ENCODE measurements at places on chromosomes 13 and 19.

DNA sequence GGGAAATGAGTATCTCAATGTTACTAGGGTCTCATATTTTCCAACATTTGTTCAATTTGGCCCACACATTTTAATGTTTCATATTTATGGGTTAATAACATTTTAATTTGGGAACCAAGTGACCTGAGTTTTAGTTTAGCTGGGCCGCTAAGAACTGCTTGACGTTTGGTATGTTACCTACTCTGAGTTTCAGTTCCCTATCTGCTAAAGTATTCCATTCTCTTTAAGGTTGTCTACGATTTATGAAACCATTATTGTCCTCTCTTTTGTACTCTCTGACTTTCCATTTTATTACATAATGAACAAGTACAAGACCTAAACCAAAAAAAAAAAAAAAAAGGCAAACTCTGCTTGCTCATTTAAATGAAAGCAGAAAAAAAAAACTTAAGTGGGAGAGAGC, 89.9 kb downstream of the FGF14 start:
- no peak for DNase-seq

DNA sequence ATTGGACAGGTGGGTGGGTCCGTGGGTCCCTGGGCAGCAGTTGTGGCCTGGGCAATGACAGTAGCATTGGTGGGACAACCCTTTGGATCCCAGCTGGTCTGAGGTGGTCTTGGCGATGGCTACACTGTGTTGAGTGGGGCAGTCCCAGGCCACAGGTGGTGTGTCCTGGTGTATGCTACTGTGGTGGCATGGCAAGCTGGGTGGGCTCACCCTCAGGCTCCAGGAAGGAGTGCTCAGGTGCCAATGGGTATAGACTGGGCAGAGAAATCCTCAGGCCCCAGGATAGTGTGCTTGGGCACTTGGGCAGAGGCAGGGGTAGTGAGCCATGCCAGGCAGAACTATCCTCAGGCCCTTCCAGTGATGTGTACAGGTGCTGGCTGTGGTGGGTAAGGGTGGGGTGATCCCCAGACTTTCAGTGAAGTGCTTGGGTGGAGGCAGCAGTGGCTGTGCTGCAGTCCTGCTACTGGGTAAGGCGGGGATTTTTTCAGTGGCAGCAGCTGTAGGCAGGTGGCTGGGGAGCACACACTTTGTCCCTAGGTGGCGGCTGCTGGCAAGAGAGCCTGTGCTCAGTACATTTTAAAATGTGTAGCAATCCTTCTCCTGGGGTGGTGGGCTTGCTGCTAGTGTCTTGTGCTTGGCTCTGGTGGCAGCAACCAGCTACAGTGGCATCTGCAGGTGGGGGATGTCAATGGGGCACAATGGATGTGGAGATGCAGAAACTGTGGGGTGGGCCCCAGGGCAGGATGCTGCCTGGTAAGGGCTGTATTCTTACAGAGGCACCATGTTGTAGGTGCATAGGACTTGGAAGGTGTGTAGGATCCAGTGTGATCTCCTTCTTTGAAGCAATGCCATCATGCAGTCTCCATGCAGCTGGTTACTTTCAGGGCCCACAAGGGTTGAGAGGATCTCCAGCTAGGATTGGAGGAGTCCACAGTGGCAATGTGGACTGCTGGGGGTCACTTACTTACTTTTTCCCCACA, 64.9 kb downstream of the DNAJC3 start:
- no peak for DNase-seq

- DNase-seq, result no peak
Observed at GRCh38 chr13:100139817-100140216, 50.9 kb downstream of the PCCA start.

GRCh38 chr19:4264812-4265211, 14.3 kb upstream of the SHD start:
- peak; percentile 16 for DNase-seq

GRCh38 chr19:42132851-42133528, 744 bp upstream of the POU2F2 start:
- DNase-seq, result peak; percentile 82

- no peak for DNase-seq
Observed at GRCh38 chr13:111844222-111844671, 222.7 kb upstream of the SOX1 start.

GRCh38 chr19:56309511-56310185, 5.0 kb downstream of the ZSCAN5A start:
- DNase-seq, result peak; percentile 29

- DNase-seq, result no peak
Observed at GRCh38 chr13:84400706-84401105, 518.4 kb upstream of the SLITRK1 start.

- DNase-seq, result no peak
Observed at GRCh38 chr19:2631213-2631821, 71.2 kb downstream of the GNG7 start.

DNA sequence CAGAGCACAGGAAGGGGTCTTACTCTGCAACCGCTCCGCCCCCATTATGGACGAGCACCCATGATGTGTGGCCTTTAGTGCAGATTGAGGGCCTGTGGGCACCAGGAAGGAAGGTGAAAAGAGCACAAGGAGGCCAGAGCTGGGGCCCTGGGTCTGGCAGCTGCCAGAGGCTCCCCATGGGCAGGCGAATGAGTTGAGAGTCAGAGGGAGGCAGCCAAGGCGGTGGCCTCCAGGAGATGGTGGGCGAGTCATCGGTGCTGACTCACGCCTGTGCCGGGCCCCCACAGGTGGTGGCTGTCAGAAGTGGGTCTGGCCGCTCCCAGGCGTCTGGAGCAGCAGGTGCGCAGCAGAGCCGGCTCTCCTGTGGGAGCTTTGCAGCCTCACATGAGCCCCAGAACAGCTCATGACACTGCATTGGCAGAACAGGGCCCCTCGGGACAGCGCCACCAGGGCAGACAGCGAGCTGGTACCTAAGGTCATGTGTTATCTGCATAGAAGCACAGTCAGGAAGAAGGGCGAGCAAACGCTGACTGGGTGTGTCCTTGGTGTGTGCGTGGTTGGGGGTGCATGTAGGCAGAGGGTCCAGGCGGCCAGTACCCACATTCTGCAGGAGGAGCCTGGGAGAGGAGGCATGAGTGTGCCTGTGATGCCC, 68.8 kb downstream of the CHST8 start:
- no peak for DNase-seq

DNA sequence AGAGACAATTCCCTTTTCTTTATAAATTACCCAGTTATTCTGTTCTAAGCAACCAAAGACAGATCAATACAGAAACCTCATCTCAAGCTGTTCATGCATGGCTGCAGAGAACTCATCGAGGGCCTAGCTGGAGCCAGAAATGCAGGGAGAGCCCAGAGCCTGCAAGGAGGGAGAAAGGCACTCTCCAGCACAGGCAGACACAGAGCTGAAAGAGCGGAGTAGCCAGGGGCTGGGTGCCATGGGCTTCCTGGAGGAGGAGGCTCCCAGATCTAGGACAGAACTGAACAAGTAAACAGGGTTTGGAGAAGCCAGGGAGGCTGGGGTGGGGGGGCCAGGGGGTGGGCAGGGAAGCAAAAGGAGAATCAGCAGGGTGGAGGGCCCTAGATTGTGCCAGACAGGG, 144.2 kb upstream of the ZNF507 start:
- DNase-seq, result no peak

DNA sequence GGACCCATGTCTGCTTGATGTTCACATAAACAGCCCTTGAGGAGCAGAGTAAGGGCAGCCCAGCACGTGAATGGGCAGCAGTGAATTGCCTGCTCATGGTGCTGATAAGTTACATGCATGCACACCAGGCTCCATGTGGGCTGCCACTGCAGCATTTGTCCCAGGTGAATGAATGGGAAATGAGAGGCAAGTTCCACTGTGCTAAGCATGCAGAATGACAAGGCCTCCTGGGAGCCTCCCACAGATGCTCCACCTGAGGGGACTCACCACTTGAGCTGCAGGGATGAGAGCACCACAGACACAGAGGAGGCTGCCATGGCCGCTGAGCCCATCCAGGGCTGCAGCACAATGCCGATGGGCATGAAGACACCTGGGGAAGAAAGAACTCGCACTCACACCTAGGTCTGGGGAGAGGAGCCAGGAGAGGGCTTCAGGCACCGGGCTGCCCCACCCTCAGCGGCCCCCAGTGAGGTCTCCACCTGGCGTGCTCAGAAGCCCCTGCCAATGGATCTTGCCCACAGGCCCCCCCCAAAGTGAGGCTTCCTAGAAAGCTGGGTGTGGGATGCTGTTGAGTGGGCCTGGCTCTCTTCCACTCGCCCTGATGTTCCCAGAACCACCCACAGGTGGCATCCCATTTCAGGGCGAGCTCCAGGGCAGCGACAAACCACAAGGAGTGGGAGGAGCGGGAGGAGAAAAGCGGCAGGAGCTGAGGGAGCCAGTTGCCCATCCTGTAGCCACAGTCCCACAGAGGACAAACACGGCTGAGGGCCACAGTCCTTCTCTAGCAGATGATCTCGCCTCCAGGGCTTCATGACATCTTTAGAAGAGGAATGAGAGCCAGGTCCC, 73.8 kb downstream of the CCDC70 start:
- DNase-seq, result no peak

DNA sequence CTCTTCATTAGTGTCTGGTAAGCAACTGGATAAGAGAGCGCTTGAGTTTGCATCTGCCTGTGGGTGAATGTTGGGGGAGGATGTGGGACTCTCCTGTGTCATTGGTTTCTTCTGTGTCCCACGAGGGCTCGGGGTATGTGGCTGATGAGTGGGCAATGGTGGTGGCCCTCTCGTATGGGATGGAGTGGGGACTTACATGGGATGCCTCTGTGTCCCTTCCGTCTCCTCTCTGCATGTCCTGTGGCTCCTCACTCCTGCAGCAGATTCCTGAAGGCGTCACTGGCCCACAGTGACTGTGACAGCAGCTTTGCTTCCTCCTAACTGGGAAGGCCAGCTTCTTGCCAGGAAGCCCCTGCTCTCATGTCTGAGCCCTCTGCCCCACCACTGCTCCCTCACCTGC, 2.6 kb upstream of the LRP3 start:
- DNase-seq, result no peak

GRCh38 chr13:94387047-94387446, 92.4 kb downstream of the DCT start:
- no peak for DNase-seq
